HepG2 (cell line): ENCODE measurements at places on chromosomes 6 and 20. TPM values are rescaled to one million over a fixed set of nuclear protein-coding genes. Genes with fewer than 3 reads are reported as not detected.

Gene TCP11
- total RNA-seq = not detected in 2 replicates

Gene CTAGE9
- total RNA-seq = not detected in 2 replicates

Gene BPIFB4
- total RNA-seq = not detected in 2 replicates

Gene UNC5CL
- total RNA-seq = 0.87 and 2.4 TPM in 2 replicates

Gene TDRD6
- not detected in 2 replicates for total RNA-seq

Gene LIN28B
- 56.8 and 100 TPM in 2 replicates for total RNA-seq

Gene KCNK16
- not detected in 2 replicates for total RNA-seq

Gene SLC17A5
- total RNA-seq = 13.6 and 20.5 TPM in 2 replicates

Gene CHRNA4
- not detected in 2 replicates for total RNA-seq

Gene MATN4
- not detected in 2 replicates for total RNA-seq
